A549 (cell line): ENCODE measurements at places on chromosomes 16 and 17. TPM values are rescaled to one million over a fixed set of nuclear protein-coding genes. Genes with fewer than 3 reads are reported as not detected.

DNA sequence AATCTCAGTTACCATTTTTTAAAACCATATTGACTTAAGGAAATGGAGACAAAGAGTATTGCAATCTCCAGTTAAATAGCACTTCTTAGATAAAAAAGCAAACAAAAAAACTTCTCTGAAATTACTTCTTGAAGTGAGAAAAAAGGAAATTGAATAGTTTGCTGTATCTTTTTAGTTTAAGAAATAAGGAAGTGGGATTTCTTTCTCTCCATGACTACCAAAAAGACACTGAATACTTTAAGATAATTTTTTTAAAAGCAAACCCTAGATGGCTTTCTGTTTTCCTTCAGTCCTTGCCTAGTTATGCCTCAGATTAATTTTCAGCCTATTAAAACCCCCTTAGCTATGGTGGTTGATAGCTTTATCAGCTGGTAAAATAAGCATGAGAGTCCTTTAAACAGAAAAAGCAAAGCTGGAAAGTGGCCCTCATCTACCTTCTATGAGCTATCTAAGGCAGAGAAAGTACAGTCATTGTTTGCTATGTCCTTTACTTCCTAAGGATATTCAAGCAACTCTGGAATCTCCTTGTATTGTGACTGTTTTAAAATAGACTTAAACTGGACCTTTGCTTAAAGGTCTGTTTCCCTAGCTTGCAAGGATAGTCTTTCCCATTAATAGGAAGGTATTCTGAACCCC lies 28.6 kb downstream of the TPPP3 start:
- no peak for DNase-seq

Gene FOXJ1
- 0.21 to 0.50 TPM (median 0.40 TPM) in 3 replicates for polyA plus RNA-seq

Gene ITGA2B
- polyA plus RNA-seq, result 2.2 to 4.4 TPM (median 4.1 TPM) in 3 replicates

- DNase-seq, result no peak
These were observed 21.7 kb downstream of the CDR2 start for GRCh38 chr16:22352723-22353122.

DNA sequence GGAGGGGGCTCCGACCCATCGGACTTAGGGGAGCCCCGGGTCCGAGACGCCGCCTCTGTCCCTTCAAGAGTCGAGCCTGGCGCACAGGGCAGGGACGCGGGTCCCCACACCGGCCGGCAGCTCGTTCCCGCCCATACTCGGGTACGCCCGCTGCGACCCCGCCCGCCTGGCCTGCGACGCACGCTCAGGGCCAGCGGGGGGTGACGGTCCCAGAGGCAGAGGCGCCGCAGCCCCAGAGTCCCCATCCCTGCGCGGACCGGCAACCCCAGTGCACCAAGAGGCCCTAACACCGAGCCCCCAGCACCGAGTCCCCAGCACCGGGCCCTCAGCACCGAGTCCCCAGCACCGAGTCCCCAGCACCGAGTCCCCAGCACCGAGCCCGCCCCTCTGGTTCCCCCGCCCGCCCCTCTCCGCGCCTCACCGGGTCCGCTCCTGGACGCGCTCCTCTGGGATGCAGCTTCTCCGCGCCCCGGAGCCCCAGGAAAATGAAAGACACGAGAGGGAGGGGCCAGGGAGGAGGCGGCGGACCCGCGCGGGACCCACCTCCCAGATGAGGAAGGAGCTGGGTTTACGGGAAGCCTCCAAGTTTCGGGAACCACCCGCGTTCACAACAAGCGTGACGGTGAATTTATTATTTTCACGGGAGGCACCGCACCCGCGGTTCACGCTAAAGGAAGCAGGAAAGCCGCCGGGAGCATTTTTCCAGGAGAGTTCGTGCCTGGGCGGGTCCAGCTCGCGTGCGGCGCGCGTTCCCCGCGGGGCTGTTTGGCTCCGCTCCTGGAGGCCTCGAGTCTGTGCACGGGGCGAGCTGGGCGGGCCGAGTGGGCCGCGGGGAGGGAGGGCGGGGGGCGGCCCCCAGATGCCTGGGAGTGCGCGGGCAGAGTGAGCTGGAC lies at the start of gene SECTM1:
Gene SECTM1 (minus strand): TSS at position 488 of the 893 bp plus-strand sequence. CDS start 6,526 bp downstream, outside the sequence.
- no peak for DNase-seq

Gene LITAFD
- polyA plus RNA-seq, result not detected in 3 replicates
